ENCODE measurements at places on chromosomes 7 and 10. TPM values are rescaled to one million over a fixed set of nuclear protein-coding genes. Genes with fewer than 3 reads are reported as not detected.
A peak's percentile ranks its signal among the peaks of the same experiment; 100 is the strongest.

- H3K27ac ChIP-seq, result no peak overlapping the region
- H3K27me3 ChIP-seq, result peaks cover 89% of the 10 kb centered on the region
- H3K4me1 ChIP-seq, result peaks cover 30% of the 10 kb centered on the region
- DNase-seq, result peak; percentile 58
- peak overlapping the region; percentile 89 for H3K4me3 ChIP-seq
These were observed 815 bp downstream of the NEUROG3 start for GRCh38 chr10:69572159-69573055.

DNA sequence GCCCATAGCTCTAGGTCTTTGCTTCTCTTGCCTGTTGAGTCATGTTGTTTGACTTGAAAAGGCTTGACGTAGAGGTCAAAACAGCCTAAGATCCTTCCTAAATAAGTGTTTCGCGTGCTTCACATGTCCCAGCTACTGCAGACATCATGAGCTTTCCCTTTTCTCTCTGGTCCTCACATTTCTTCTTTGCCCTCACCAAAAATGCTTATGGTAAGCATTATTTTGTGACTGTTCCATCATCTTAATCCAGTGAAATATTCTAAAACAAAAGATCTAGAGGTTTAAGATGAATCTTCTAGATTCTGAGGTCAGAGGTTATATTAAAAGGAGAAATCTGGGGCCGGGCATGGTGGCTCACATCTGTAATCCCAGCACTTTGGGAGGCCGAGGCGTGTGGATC, 8.5 kb upstream of the ACSL5 start:
- H3K36me3 ChIP-seq, result no peaks in the 10 kb centered on the region
- H3K27me3 ChIP-seq, result no peaks in the 10 kb centered on the region
- H3K4me3 ChIP-seq, result no peak overlapping the region

DNA sequence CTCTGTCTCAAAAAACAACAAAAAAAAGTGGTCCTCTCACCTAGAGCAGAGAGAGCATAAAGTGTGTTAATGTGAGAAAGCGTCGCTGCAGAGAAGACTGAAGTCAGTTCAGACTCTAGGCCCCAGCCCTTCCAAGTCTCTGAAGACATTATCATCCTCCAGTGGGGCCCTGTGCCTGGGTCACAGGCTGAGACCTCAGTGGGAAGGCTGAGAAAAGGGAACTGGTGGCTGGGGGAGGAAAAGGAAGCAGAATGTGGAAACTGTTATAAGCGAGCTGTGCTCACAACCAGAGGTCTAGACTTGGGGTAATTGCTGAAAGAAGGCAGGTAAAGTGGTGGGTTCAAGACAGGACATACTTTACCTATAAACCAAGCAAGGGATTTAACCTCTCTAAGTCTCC, 4.9 kb upstream of the RRP12 start:
- H3K4me3 ChIP-seq, result no peak overlapping the region
- H3K27ac ChIP-seq, result no peak overlapping the region
- peaks cover 23% of the 10 kb centered on the region for H3K4me1 ChIP-seq
- DNase-seq, result no peak
- H3K36me3 ChIP-seq, result no peaks in the 10 kb centered on the region

DNA sequence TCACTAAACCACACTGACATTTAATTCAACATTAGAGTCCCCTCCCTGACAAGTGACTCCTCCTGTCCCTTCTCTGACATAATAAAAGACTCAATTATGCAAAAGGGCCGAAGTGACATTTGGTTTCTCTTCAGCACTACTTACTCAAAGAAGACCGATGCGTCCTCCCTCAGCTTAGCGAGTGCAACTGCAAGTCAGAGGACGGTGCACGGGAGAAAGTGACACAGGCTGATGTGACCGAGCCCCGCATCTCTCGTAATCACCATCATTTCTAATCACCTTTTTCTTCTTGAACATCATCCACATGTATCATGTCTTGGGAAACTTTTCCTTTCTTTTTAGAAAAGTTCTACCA, 155.7 kb downstream of the TCERG1L start:
- H3K27ac ChIP-seq, result no peak overlapping the region
- H3K27me3 ChIP-seq, result peaks cover 7% of the 10 kb centered on the region
- DNase-seq, result no peak
- H3K4me3 ChIP-seq, result no peak overlapping the region

GRCh38 chr10:84590327-84591193, 262.2 kb downstream of the CCSER2 start:
- no peaks in the 10 kb centered on the region for H3K4me1 ChIP-seq
- H3K4me3 ChIP-seq, result no peak overlapping the region
- no peak for DNase-seq

- no peaks in the 10 kb centered on the region for H3K27me3 ChIP-seq
- no peak for DNase-seq
- H3K36me3 ChIP-seq, result peaks cover 2% of the 10 kb centered on the region
- no peaks in the 10 kb centered on the region for H3K4me1 ChIP-seq
- H3K27ac ChIP-seq, result no peak overlapping the region
- H3K4me3 ChIP-seq, result no peak overlapping the region
These were observed 61.3 kb downstream of the GALNT17 start for GRCh38 chr7:71193099-71193810.

DNA sequence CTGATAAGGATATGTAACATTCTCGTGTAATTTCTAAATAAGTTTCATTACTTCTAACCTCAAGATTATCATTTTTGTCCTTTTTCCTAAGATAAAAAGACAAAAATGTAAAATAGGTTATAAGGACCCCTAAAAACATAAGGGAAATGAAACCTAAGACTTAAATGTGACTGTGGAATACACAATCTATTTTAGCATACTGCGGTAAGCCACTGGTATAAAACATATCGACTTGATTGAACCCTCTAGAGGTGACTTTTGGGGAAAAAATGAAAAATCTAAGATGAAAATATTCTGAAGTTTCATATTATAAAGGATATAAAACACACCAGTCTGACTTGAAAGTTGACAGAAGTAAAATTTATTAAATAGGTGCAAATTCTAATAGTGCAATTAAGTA, 1.9 kb downstream of the NAMPT start:
- H3K4me3 ChIP-seq, result peak overlapping the region; percentile 96
- peak overlapping the region; percentile 99 for H3K27ac ChIP-seq
- no peak for DNase-seq
- no peaks in the 10 kb centered on the region for H3K27me3 ChIP-seq
- peaks cover 71% of the 10 kb centered on the region for H3K4me1 ChIP-seq

DNA sequence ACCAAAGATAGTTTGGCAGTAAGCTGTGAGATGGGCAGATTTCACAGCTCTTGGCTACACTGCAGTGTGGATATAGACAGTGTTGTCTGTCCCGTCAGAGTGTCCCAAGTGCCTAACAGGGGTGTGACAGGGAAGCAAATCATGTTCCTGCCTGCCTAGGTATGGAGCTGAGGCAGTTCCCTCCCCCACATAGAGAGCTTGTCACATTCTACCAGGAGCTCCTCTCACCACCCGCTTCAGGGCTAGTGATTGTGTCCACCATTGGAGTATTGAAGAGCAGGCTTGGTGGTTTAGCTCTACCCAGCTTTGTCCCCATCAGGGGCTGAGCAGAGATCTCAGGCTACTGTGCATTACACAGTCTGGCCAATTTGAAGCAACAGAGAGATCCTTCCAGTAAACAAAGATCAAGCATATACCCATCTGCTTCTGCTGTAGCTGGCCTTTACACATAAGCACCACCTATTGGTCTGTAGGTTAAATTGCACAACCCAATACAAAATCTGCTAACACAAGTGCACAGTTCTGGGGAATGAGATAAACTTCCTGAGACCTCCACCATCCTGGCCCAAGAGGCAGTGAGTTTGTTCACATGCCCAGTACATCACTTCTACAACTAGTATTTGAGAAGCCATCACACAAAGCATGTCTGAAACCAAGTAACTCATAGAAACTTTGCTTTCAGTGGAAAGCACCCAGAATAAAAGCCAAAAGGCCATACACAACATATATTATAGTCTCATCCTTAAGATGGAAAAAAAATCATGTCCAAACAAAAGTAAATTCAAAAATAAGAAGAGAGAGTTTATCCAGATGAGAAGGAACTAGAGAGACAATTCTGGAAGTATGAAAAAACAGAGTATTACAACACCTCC, 67.3 kb downstream of the GLCCI1 start:
- no peaks in the 10 kb centered on the region for H3K27me3 ChIP-seq
- peaks cover 21% of the 10 kb centered on the region for H3K4me1 ChIP-seq
- peaks cover 12% of the 10 kb centered on the region for H3K36me3 ChIP-seq
- no peak for DNase-seq

DNA sequence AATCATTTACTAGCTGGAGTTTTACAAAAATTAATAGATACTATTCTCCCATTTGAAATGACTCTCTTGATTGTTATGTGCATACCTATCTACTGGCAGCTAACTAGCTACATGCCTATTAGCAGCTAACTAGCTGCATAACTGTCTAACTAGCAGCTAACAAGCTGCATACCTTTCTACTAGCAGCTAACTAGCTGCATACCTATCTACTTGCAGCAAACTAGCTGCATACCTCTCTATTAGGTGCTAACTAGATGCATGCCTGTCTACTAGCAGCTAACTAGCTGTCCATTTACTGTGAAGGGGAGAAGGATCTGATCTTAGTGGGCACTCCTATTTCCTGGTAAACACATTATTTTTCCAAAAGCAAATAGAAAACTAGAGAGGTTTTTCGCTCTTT, 439.4 kb upstream of the PFKP start:
- no peaks in the 10 kb centered on the region for H3K36me3 ChIP-seq
- H3K4me3 ChIP-seq, result no peak overlapping the region
- H3K27ac ChIP-seq, result no peak overlapping the region
- H3K27me3 ChIP-seq, result no peaks in the 10 kb centered on the region
- DNase-seq, result no peak
- no peaks in the 10 kb centered on the region for H3K4me1 ChIP-seq

- no peaks in the 10 kb centered on the region for H3K36me3 ChIP-seq
- no peak overlapping the region for H3K4me3 ChIP-seq
- H3K27ac ChIP-seq, result no peak overlapping the region
- DNase-seq, result no peak
- H3K27me3 ChIP-seq, result peaks cover 3% of the 10 kb centered on the region
- no peaks in the 10 kb centered on the region for H3K4me1 ChIP-seq
These were observed 160.7 kb upstream of the COBL start for GRCh38 chr7:51477323-51477722.

GRCh38 chr7:138316421-138317043, 143.5 kb upstream of the TRIM24 start:
- H3K4me3 ChIP-seq, result no peak overlapping the region
- no peaks in the 10 kb centered on the region for H3K36me3 ChIP-seq

DNA sequence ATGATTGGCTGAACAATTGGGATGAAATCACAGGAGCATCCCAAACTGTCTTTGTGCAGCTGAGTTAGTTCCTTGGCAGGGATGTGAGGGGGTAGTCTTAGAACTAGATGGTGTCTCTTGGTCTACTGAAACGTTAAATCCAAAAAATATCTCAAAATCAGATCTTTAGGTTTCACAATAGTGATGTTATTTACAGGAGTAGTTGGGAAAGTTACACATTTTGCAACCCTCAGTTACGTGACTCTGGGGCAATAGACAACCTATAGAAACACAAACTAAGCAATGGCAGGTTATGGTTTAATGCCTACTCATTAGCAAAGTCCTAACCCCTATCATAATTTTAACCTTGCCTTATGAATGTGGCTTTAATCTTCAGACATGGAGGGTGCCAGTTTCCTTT, 24.0 kb downstream of the PKD1L1 start:
- H3K27me3 ChIP-seq, result no peaks in the 10 kb centered on the region
- H3K27ac ChIP-seq, result no peak overlapping the region
- no peaks in the 10 kb centered on the region for H3K4me1 ChIP-seq
- H3K4me3 ChIP-seq, result no peak overlapping the region

GRCh38 chr10:86366033-86366901, at the start of gene GRID1:
Gene GRID1, minus strand, starts transcription at chr10:86366795.
- H3K36me3 ChIP-seq, result peaks cover 3% of the 10 kb centered on the region
- peak within 1 kb of the TSS; percentile 49 for H3K4me3 ChIP-seq
- peak; percentile 23 for DNase-seq
- H3K27me3 ChIP-seq, result peaks cover 73% of the 10 kb centered on the region

DNA sequence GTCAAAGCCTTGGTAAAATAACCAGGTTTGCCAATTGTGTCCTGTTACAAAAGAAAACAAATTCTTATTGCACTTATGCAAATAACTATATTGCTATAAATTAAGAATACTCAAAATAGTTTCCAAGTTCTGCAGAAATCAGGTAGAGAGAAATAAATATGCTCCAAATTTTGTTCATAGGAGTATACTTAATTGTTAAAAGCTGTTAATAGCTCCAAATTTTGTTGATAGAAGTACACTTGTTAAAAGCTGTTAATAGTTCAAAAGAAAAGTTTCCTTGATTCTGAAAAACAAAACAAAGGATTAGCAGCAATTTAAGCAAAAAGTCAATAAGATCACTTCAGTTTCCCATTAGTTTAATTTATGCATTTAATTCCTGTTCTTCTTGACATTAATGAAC, 46.4 kb upstream of the ZNF138 start:
- no peaks in the 10 kb centered on the region for H3K27me3 ChIP-seq
- H3K4me1 ChIP-seq, result no peaks in the 10 kb centered on the region
- no peaks in the 10 kb centered on the region for H3K36me3 ChIP-seq
- no peak overlapping the region for H3K27ac ChIP-seq
- no peak overlapping the region for H3K4me3 ChIP-seq
- no peak for DNase-seq

DNA sequence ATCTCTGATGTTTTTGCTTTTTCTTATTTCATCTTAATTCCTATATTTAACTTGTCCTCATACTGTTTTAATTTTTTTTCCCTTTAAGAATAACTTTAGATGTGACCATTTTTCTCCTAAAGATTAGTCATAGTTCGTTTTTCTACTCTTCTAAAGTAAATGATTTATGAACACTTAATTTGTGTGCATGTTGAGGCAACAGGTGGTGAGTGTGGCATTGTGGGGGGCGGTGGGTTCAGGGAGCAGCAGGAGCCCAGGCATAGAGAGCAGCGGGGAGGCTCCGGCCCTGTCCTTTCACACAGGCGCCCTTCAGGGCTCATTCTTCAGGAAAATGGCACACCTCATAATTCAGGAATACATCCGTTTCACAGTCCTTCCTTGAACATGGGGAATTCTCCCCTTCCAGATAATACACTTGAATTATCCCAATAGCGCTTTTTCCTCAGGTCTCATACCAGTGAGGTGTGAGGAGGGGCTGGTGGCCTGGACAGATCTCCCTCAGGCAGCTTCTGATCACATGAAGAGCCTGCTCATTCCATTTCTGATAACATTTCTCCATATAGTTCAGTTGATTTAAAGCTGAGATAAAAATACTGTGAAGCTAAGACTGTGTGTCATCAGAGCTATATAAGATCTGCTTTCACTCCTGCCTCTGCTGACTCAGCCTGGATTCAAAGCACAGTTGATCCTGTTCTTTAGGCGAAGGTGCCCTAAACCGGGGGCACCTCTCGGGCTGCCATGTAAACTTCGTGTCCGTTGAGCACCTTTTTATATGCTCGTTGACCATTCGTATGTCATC, 40.2 kb downstream of the CUL1 start:
- no peaks in the 10 kb centered on the region for H3K27me3 ChIP-seq
- no peak overlapping the region for H3K4me3 ChIP-seq
- H3K36me3 ChIP-seq, result peaks cover 8% of the 10 kb centered on the region
- no peak for DNase-seq
- H3K27ac ChIP-seq, result peak overlapping the region; percentile 40

Gene MSMB
- not detected for total RNA-seq

Gene OR2A1
- not detected for total RNA-seq

Gene SLC26A4
- total RNA-seq, result 7.9 TPM

Gene CTAGE4
- total RNA-seq, result 1.5 TPM

Gene AS3MT
- 0.67 TPM for total RNA-seq
